ENCODE measurements at places on chromosomes 2 and 18.

DNA sequence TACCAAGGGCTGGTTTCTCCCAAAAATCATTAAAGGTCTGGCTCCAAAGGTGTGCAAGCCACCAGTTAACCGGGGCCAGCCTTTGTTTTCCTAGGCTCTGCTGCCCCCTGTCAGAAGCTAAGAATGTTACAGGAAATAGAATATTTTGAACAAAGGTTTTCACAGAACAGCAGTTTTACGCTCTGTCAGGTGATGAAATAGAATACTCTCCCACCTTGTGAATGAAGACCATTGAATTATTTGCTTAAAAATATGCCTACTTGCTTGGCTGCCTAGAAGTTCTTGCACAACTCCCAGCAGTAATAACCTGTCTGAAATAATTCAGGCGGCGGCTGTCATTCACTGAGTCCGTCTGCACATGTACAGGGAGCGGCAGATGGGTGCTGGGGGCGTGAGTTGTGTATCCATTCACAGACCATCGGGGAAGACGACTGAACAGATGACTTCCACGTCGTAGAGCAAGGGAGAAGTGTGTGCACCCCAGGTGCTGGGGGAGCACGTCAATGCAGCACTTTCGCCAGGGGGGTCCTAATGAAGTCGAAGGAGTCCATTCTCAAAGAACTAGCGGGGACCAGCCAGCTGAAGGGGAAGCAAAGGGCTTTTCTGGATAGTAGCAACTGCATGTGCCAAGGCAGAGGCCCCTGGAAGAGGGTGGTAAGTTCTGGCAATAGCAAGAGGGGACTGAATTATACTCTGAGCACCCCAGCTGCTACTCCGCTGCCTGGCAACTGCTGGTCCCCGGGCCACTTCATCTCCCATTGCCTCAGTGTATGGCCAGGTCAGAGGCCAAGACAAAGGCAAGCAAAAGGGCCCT lies 56.1 kb downstream of the SF3B1 start:
- DNase-seq, result peak; percentile 22

- DNase-seq, result no peak
Measured at GRCh38 chr18:36366994-36367839, 69.7 kb downstream of the FHOD3 start.

- DNase-seq, result no peak
Measured at GRCh38 chr2:12289120-12289802, 427.5 kb upstream of the TRIB2 start.

- DNase-seq, result no peak
Measured at GRCh38 chr18:52060607-52061304, 279.2 kb upstream of the DCC start.

GRCh38 chr2:36539631-36540030 lies 58.3 kb downstream of the FEZ2 start:
- DNase-seq, result no peak

- no peak for DNase-seq
Measured at GRCh38 chr18:8999872-9000271, 102.6 kb upstream of the NDUFV2 start.

- no peak for DNase-seq
Measured at GRCh38 chr2:14552818-14553217, 79.7 kb upstream of the LRATD1 start.

DNA sequence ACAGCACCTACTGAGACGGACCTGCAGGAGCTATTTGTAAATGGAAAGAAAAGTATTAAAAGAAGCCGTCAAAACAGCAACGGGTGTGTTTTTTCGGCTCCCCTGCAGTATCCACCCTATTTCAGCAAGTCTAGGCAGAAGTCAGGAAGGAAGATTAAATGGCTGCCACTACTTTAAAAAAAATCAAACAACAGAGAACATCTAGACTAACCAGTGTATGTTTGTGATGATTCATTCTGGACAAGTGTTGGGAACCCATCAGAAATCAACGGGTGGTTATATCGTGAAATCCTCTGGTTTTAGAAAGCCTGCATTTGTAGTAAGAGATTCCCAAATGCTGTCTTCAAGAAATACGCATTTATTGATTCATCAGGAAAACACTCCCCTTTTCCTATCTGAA lies 9.0 kb downstream of the PMAIP1 start:
- no peak for DNase-seq

- no peak for DNase-seq
Measured at GRCh38 chr2:238162846-238163441, 4.2 kb downstream of the ERFE start.

- no peak for DNase-seq
Measured at GRCh38 chr2:69034845-69035244, 21.9 kb downstream of the ANTXR1 start.

- no peak for DNase-seq
Measured at GRCh38 chr18:10086458-10087210, 172.8 kb downstream of the VAPA start.

- DNase-seq, result no peak
Measured at GRCh38 chr2:44397447-44398175, 35.9 kb downstream of the CAMKMT start.

DNA sequence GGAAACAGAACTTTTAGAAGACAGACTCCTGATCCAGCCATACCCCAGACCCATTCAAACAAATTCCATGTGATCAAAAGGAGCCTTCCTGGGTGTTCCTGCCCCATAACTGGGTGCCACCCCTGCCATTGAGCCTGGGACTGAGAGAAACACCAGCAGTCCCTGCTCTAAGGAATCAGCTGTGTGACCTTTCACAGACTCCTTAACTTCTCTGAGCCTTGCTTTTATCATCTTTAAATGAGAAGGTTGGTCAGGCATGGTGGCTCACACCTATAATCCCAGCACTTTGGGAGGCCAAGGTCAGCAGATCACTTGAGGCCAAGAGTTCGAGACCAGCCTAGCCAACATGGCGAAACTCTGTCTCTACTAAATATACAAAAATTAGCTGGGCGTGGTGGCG lies 20.6 kb downstream of the CIDEA start:
- no peak for DNase-seq

DNA sequence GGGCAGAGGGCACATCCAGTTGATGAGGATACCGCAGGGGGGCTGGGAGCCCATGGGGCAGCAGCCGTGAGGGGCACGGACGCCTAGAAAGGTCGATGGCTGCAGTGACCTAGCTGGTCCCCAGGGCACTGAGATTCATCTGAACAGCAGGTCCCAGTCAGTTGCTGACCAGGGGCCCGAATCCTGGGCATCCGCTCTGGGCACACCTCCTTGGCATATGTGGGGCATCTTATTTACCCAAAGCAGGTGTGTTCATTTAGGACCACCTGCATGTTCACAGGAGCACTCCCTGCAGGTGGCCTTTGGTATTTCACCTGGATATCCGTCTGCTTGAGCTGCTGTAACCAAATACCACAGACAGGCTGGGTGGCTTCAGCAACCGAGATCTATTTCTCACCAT lies 72.0 kb upstream of the ODC1 start:
- DNase-seq, result no peak

DNA sequence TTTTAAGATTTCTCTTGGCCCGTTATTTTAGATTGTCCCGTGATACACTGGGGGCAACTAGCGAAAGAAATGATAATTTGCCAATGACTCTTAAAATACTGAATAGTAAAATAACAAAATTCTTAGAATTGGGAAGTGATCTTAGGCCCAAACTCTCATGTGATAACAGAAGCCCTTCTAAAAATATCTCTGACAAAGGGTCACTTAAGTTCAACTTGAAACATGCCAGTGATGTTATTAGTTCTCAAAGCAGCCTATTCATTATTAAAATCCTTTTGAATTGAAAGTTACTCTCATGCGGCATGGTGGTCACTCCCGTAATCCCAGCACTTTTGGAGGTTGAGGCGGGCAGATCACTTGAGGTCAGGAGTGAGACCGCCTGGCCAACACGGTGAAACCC lies 920.9 kb downstream of the NRXN1 start:
- no peak for DNase-seq

GRCh38 chr2:237782181-237782580 lies 16.4 kb upstream of the RBM44 start:
- no peak for DNase-seq

DNA sequence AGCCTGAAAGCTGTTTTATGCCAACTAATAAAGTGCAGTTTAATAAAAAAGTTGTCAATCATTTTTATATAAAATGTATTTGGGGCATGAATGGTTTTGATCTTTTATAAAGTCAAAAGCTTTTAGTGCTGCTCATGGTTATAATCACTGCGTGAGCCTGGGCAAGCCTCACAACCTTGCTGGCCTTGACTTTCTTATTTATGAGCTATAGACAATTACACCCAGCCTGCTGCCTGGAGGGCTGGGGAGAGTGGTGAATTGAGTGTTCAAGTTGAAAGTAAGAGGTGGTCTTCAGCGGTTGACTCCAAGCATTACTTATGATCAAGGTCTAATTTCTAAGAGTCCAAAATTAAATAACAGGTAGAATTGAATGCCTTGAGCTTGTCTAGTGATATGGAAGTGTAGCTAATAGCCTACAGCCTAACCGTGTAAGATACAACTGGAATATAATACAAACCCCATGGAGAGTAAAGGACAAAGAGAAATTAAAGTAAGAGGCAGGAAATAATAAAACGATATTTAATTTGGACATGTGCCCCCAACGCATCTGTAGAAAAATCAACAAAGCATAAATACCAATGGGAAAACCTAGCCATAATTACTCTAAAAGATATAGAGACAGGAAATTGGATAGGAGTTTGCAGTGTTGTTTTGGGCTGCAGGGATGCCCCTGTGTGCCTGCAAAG lies 106.0 kb upstream of the CYP1B1 start:
- DNase-seq, result no peak

- DNase-seq, result no peak
Measured at GRCh38 chr2:150188800-150189199, 298.7 kb downstream of the RND3 start.

DNA sequence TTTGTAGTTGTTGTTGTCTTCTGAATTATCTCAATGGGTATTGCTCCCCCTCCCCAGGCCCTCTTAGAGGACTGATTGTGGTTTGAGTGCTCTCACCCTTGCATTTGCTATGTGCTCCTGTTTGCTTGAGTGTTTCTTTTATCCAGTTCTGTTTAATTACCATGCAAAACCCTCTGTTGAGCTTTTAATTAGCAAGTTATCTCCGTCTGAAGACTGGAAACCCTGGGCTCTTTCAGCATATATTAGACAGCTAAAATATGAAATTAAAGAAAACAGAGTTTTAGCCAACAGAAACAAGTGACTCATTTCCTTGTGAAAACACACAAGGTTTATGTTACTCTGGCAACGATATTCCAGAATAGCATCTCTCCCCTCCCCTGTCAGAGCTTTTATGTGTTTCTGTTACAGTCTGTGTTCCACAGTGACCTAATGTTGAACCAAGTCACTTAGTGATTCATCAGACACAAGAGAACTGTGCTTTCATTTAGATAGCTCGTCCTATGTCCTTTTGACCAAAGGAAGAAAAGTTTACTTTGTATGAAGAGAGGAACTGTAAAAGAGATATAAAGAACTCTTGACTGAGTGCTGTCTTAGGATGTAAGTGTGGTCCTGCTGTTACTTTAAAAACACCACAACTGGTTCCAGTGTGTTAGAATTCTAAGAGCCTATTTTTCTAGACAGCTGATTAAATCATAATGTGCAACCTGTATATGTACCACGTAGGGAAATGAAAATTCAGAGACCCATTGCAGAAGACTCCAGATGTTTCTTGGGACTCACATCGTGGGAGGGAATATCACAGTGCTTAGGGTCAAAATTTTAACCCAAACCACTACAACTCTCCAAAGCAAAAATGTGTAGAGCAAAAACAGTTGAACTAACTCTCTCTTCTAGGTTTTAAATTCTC lies 172.8 kb upstream of the RBMS1 start:
- no peak for DNase-seq

GRCh38 chr18:51196118-51196810 lies 1.2 kb downstream of the MEX3C start:
- peak; percentile 10 for DNase-seq

- DNase-seq, result no peak
Measured at GRCh38 chr18:8427339-8427738, 181.9 kb upstream of the RAB12 start.
